ENCODE measurements at places on chromosomes 16 and 17. TPM values are rescaled to one million over a fixed set of nuclear protein-coding genes. Genes with fewer than 3 reads are reported as not detected.

The STUB1 gene
- total RNA-seq, result 135 TPM

The GCSH gene
- 7.2 TPM for total RNA-seq

The RSAD1 gene
- total RNA-seq, result 28.4 TPM

The CACNA1H gene
- under 0.01 TPM for total RNA-seq

The RAMP2 gene
- 7.6 TPM for total RNA-seq

The C17orf113 gene
- total RNA-seq, result 0.33 TPM

The TP53TG3F gene
- not detected for total RNA-seq

The HOXB8 gene
- 4.2 TPM for total RNA-seq

The USP36 gene
- 36.9 TPM for total RNA-seq

The NOD2 gene
- under 0.01 TPM for total RNA-seq

The TMEM114 gene
- total RNA-seq, result not detected

The DPEP1 gene
- 0.10 TPM for total RNA-seq

The VTN gene
- total RNA-seq, result not detected

The FOXC2 gene
- 3.1 TPM for total RNA-seq

The DYNLRB2 gene
- not detected for total RNA-seq

Data from vein endothelial cell (primary cell).